ENCODE measurements at places on chromosomes 4 and X.

DNA sequence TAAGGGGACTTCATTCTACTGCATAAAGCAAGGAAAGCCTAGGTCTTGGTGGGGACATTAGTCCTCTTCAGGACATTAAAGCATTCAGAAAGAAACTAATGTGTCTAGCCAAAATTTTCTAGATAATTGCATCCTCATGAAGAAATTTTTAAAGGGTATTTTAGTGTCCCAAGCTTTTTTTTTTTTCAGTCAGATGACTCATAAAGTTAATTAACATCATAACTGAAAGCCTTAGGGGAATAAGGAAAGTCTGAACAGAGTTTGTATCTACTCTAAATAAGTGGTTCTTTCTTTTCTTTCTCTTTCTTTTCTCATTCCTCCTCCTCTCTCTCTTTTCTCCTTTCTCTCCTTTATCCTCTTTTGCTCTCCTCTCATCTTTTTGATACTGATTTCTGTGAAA lies 202.4 kb downstream of the ADAMTS3 start:
- no peak for DNase-seq

DNA sequence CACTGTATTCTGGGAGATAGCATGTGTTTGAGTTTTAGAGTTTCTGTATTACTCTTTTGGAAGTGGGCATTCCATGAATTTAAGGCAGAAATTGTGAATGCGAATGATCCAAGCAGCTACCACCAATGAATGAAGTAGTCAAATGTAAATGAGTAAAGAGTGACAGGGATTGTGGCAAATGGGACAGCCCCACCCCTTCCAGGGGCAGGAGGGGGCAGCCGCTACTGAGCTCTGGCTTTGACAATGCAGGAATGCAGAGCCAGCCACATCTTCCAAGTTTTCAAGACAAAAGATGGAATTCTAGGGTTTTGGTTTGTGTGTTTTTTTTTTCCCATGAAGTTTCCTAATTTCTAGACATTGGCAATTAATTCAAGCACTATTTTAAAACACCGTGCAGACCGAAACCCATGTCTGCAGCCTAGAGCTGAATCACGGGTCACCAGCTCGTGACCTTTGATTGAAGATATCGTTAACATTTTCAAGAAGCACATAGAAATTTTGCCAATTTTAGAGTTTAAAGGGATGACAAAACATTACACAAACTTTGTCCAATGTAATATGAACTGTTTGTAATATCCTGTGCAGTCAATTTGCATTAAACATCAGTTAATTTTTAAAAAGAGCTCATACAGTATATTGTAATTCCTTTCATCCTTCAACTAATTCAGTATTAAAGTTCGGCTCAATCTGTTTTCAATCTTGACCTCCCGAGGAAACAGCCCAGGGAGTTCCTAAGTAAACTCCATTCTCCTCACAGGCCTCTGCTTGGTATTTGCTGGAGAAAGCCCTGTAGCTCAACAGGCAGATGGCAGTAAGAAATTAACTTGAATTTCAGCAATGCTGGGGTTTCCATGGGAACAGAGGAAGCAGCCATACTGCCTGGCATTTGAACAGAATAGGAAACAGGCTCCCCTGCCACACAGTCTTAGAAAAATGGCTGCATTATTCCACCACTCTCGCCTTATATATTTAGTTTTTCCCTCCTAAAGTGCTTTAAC lies 83.4 kb downstream of the UCHL1 start:
- no peak for DNase-seq

- DNase-seq = no peak
These were observed 9.0 kb upstream of the CD99L2 start for GRCh38 chrX:150907474-150907873.

- DNase-seq = no peak
These were observed 348.1 kb downstream of the NR3C2 start for GRCh38 chr4:148094149-148094548.
